ENCODE measurements at places on chromosomes 3 and 15.

DNA sequence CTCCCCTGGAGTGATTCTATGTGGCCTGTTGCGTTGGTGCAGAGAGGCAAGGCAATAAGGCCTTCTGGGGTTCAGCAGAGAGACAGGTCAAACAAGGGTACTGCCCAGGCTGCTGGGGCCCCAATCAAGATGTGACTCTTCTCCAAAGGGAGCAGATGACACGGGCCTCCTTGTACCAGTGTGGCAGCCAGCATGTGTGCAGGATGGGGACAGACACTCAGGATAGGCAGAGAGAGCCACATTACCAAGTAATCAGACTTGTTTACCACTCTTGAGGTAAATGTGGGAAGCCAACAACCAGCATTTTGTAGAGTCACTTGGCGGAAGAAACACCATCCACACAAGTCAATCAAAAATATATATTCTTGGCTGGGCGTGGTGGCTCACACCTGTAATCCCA lies 95.3 kb upstream of the DLG1 start:
- peaks cover 22% of the 10 kb centered on the region for H3K4me1 ChIP-seq
- H3K4me3 ChIP-seq = no peak overlapping the region
- peak; percentile 29 for DNase-seq
- peak overlapping the region; percentile 39 for H3K27ac ChIP-seq
- H3K36me3 ChIP-seq = no peaks in the 10 kb centered on the region

- no peak for DNase-seq
- H3K4me3 ChIP-seq = no peak overlapping the region
- no peaks in the 10 kb centered on the region for H3K4me1 ChIP-seq
- no peaks in the 10 kb centered on the region for H3K27me3 ChIP-seq
- H3K27ac ChIP-seq = no peak overlapping the region
Observed at GRCh38 chr3:57787867-57788623, 31.9 kb downstream of the SLMAP start.

GRCh38 chr3:110859336-110859735 lies 212.3 kb upstream of the NECTIN3 start:
- H3K27ac ChIP-seq = no peak overlapping the region
- H3K36me3 ChIP-seq = no peaks in the 10 kb centered on the region
- H3K4me3 ChIP-seq = no peak overlapping the region
- H3K27me3 ChIP-seq = no peaks in the 10 kb centered on the region
- no peak for DNase-seq
- H3K4me1 ChIP-seq = no peaks in the 10 kb centered on the region

DNA sequence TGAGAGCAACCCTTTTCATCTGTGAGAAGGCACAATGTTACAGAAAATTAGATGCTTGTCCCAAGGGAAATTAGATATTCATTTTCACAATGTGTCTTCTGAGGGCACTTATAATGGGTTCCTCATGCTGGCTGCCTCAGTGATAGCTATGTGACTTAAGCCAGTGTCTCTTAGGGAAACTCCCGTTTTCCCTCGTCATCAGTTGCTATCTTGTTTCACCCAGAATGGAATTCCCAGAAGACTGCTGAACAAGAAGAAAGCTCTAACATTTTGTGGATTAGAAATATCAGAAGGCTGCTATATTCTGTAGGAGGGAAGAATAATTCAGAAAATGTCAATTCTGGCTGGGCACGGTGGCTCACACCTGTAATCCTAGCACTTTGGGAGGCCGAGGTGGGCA lies 67.9 kb upstream of the WDR72 start:
- no peaks in the 10 kb centered on the region for H3K36me3 ChIP-seq
- no peaks in the 10 kb centered on the region for H3K4me1 ChIP-seq

- H3K27me3 ChIP-seq = no peaks in the 10 kb centered on the region
- peaks cover 75% of the 10 kb centered on the region for H3K36me3 ChIP-seq
- H3K4me1 ChIP-seq = peaks cover 98% of the 10 kb centered on the region
- no peak for DNase-seq
- H3K4me3 ChIP-seq = peak overlapping the region; percentile 95
- peak overlapping the region; percentile 97 for H3K27ac ChIP-seq
Observed at GRCh38 chr15:31347981-31348803, 21.6 kb downstream of the KLF13 start.

GRCh38 chr3:44104043-44104442 lies 137.6 kb upstream of the TOPAZ1 start:
- no peak overlapping the region for H3K4me3 ChIP-seq
- peaks cover 29% of the 10 kb centered on the region for H3K27me3 ChIP-seq
- no peak overlapping the region for H3K27ac ChIP-seq

DNA sequence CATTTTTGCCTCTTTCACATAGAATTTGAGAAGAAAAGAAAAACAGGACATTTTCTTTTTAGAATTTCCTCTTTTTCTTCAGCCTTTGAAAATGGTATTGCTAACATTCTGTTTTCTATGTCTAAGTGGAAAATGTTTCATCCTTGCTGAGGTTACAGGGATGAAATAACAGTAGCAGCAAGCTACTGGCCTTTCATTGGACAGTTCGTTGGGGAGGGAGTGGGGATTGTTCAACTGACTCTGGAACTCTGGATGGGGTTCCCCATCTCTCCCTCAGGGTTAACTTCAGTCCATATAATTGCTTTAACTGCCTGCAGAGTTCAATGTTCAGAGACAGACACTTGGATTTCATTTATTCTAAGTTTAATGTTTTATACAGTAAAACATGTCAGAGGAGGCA lies 346.0 kb downstream of the NLGN1 start:
- H3K4me1 ChIP-seq = no peaks in the 10 kb centered on the region
- no peak for DNase-seq

- no peaks in the 10 kb centered on the region for H3K36me3 ChIP-seq
- H3K27me3 ChIP-seq = peaks cover 10% of the 10 kb centered on the region
- H3K4me3 ChIP-seq = no peak overlapping the region
- no peak for DNase-seq
- H3K27ac ChIP-seq = no peak overlapping the region
Observed at GRCh38 chr15:70870051-70870450, 16.1 kb upstream of the LARP6 start.

DNA sequence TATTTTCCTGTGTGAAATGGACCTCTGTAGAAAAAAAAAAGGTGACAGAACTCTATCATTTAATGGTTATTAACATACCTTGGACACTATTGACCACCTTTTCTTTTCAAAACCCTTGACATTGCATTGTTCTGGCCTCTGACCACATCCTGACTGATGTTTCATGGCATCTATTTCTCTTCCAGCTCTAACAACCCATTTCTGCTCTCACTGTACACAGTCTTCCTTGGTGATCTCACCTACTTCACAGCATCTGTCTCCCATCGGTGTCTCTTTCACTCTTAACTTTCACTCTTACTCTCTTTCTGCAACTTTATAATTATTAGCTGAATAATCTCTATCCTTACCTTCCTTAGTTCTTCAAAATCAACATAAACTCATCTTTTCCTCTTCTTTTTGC lies 217.4 kb upstream of the CD96 start:
- H3K27me3 ChIP-seq = no peaks in the 10 kb centered on the region
- H3K36me3 ChIP-seq = peaks cover 19% of the 10 kb centered on the region
- peak overlapping the region; percentile 44 for H3K4me3 ChIP-seq
- H3K27ac ChIP-seq = peak overlapping the region; percentile 79
- peak; percentile 26 for DNase-seq
- peaks cover 40% of the 10 kb centered on the region for H3K4me1 ChIP-seq

GRCh38 chr3:147373301-147373700 lies 33.0 kb downstream of the ZIC4 start:
- peaks cover 61% of the 10 kb centered on the region for H3K27me3 ChIP-seq
- DNase-seq = no peak
- H3K36me3 ChIP-seq = no peaks in the 10 kb centered on the region
- no peaks in the 10 kb centered on the region for H3K4me1 ChIP-seq

DNA sequence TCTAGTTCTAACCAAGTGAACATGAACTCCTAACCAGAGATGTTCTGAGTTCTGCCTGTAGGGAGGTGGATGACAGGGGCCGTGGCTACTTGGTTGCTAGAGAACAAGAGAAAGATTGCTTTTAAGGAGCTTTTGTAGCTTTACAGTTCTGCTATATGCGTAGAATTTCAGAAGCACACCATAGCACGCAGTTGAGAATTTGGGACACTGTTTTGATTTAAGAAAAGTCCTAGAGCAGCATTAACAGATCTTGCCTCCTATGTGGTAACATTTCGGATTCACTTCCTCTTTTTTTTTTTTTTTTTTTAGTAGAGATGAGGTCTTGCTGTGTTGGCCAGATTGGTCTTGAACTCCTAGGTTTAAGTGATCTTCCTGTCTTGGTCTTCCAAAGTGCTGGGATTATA lies 181.7 kb downstream of the TCF12 start:
- H3K4me3 ChIP-seq = no peak overlapping the region
- no peak for DNase-seq
- H3K4me1 ChIP-seq = no peaks in the 10 kb centered on the region
- peaks cover 8% of the 10 kb centered on the region for H3K36me3 ChIP-seq

DNA sequence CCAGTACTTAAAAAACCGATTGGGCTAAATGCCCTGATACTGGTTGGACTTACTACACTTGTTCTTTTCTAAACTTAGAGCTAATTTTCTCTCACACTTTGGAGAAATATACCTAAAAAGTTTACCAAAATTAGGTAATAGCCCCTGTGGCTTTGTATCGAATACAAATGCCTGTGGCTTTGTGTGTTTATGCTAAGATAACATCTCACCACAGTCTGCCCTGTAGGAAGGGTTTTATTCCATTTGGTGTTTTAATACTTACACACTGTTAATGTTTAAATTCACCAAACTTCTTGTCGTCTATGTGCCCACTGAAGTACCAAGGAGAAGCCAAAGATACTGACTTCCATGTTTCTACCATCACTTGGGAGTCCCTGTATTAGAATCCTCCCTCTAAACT lies 66.4 kb downstream of the BCHE start:
- no peaks in the 10 kb centered on the region for H3K27me3 ChIP-seq
- DNase-seq = no peak
- no peak overlapping the region for H3K4me3 ChIP-seq
- no peaks in the 10 kb centered on the region for H3K36me3 ChIP-seq

DNA sequence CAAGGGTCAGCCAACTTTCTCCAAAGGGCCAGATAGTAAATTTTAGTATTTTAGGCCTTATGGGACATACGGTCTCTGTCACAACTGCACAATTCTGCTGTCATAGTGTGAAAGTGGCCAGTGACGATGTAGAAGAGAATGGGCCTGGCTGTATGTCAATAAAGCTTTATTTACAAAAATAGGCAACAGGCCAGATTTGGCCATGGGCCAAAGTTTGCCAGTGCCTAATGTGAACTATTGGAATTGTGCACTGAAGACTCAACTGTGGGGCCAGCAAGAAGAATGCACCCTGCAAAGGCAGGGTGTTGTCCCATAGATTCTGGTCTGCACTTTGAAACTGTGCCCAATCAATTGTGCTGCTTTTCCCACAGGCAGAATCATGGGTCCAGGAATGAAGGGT lies 69.4 kb upstream of the PRR23E start:
- no peaks in the 10 kb centered on the region for H3K4me1 ChIP-seq
- no peaks in the 10 kb centered on the region for H3K36me3 ChIP-seq
- no peak for DNase-seq
- no peak overlapping the region for H3K4me3 ChIP-seq

DNA sequence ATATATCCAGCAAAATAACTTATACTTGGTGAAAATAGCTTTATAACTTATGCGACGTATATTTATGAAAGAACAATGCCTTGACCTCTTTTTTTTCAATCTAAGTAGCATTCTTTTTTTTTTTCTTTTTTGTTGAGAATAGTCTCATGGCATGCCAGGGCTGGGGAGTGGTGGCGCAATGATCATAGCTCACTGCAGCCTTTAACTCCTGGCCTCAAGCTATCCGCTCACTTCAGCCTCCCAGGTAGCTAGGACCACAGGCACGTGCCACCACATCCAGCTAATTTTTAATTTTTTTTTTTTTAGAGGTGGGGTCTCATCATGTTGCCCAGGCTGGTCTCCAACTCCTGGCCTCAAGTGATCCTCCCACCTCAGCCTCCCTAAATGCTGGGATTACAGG lies 43.5 kb downstream of the RAB8B start:
- H3K4me3 ChIP-seq = no peak overlapping the region
- H3K27ac ChIP-seq = no peak overlapping the region
- H3K4me1 ChIP-seq = peaks cover 69% of the 10 kb centered on the region
- DNase-seq = no peak

DNA sequence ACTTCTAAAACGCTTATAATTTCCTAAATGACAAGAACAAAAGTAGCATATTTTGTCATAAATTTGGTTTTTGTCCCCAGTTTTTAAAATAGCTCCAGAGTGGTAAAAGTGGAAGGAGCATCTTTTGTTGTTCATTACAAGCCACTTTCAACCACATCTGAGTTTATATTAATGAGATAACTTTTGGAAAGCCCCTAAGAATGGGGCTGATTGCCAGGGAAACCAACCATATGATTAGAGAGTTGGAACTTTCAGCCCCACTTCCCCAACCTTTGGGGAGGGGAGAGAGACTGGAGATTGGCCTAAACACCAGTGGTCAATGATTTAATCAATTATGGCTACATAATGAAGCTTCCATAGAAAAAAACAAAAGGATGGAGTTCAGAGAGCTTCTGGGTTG lies 57.4 kb downstream of the CPA3 start:
- H3K4me3 ChIP-seq = no peak overlapping the region
- no peak for DNase-seq
- H3K36me3 ChIP-seq = no peaks in the 10 kb centered on the region
- no peak overlapping the region for H3K27ac ChIP-seq

DNA sequence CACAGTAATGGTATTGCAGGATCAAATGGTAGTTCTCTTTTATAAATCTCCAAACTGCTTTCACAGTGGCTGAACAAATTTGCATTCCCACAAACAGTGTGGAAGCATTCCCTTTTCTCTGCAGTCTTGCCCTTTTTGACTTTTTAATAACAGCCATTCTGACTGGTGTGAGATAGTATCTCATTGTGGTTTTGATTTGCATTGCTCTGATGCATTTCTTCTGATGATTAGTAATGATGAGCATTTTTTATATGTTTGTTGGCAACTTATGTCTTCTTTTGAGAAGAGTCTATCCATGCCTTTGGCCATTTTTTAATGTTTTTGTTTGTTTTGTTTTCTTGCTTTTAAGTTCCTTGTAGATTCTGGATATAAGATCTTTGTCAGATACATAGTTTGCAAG lies 316.1 kb upstream of the TMCO5A start:
- H3K27ac ChIP-seq = no peak overlapping the region
- DNase-seq = no peak
- H3K27me3 ChIP-seq = no peaks in the 10 kb centered on the region
- H3K4me3 ChIP-seq = no peak overlapping the region

GRCh38 chr15:100980410-100981046 lies 61.4 kb downstream of the LRRK1 start:
- H3K27me3 ChIP-seq = peaks cover 30% of the 10 kb centered on the region
- no peak overlapping the region for H3K4me3 ChIP-seq
- no peaks in the 10 kb centered on the region for H3K4me1 ChIP-seq
- no peak for DNase-seq
- H3K36me3 ChIP-seq = no peaks in the 10 kb centered on the region

DNA sequence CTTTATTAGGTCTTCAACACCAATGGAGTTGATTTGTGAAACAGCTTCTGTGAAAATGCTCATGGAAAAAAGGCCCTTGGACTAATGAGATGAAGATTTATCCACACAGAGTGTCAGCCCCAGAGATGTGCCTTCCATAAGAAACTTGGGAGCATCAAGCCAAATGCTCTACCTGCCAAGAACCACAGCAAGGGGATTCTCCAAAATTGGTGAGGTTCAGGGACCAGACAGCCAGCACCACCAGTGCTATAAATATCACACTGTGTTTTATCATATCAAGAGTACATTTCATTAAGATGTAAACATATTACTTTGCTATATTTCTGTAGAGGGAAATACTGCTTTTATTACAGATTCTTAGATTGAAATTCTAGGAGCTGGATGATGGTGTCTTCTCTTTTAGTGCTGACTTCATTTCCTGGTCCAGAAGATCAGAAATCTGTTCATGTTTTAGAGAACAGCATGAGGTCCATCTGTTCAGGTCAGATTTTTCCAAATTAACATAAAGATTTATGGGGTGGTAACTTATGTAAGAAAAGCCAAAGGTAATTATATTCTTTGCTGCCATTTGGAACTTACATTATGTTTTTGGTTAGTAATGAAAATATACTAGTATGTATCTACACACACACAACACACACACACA lies 17.7 kb downstream of the SLC35G2 start:
- H3K36me3 ChIP-seq = peaks cover 8% of the 10 kb centered on the region
- no peak overlapping the region for H3K27ac ChIP-seq
- no peak for DNase-seq

All from activated CD8-positive, alpha-beta T cell treated with anti-CD3 and anti-CD28 coated beads, Interleukin-2, amount 10 ng/mL, durations not matched to agents 7 days and 5 days (primary cell).